GM04503 (cell line): ENCODE measurements at places on chromosomes 13 and 19.
A peak's percentile ranks its signal among the peaks of the same experiment; 100 is the strongest.

- peak; percentile 68 for DNase-seq
Measured at GRCh38 chr19:9538183-9539058, at the start of gene ZNF426. ZNF426 (minus strand) TSS chr19:9538645; CDS start chr19:9536232, 2,413 bp downstream.

- DNase-seq = no peak
Measured at GRCh38 chr13:89930861-89931260, 1416.6 kb upstream of the MIR17HG start.

DNA sequence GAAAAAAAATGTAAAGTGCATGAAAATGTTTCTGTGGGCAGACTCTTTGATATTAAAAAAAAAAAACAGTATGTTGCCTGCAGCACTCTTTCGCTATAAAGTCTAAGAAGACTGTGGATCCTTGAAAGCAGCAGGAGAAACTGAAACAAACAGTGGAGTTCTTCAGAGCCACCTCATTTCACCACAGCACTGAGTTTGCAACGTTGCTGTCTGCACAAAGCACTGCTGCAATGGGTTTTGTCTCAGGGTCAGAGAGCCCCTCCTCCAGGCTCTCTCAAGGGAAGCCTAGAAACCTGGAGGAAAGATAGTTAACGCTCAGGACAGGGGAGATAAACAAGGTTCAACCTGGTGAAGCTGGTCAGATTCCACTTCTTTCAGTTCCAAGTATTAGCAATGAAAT lies 248.7 kb downstream of the EFNB2 start:
- DNase-seq = no peak

DNA sequence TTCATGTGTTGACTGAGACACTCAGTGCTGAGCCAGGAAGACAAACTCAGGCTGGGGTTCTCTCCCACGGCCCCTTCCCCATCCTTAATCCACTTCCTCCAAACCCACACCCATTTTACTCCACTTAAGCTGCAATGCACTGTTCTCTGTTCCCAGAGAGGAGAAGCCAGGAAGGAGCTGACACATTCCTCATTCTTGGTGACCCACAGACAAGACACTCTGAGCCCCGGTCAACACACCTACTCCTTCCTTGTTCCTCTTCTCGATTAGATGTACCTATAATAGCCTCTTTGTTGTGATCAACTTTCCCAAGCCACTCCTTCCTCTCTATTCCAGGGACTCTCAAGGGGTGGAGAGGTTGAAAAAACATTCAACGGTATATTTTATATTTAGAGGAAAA lies 47.1 kb downstream of the INSR start:
- DNase-seq = no peak

GRCh38 chr19:47729799-47730520 lies 15.4 kb upstream of the NOP53 start:
- no peak for DNase-seq

DNA sequence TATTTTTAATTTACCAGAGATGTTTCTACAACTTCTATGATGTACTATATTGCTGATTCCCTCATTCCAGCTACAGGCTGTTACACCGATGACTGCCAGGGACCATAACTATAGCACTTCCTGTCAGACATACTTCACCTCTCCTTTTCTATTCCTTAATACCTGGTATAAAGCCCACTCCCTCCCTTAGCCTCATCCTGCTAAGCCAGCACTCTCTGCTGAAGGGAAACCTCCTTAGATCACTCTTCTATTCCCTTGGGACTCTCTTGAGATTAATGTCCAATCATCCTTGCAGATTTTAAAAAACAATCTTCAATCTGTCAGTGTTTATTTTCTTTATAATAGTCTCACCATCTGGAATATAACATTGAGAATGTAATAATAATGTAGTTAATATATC lies 127.9 kb downstream of the DIAPH3 start:
- no peak for DNase-seq

DNA sequence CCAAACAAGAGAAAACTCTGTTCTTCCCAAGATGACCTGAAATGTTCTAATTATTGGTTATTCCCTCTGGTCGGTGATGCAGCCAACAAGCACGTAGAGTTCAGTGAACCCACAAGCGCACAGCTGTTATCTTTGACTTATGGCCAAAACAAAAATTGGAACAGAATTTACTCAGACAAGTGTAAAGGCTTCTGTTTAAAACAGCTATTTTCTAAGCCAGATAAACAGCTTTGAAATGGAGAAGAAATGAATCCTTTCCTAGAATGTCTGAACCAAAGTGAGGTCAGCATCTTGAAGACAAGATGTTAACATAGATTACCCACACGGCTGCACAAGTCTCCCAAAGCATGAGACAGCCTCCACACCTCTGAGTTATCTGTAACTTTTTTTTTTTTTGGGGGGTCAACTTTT lies 669.2 kb downstream of the DIAPH3 start:
- DNase-seq = no peak

- no peak for DNase-seq
Measured at GRCh38 chr13:84606616-84607015, 724.3 kb upstream of the SLITRK1 start.

DNA sequence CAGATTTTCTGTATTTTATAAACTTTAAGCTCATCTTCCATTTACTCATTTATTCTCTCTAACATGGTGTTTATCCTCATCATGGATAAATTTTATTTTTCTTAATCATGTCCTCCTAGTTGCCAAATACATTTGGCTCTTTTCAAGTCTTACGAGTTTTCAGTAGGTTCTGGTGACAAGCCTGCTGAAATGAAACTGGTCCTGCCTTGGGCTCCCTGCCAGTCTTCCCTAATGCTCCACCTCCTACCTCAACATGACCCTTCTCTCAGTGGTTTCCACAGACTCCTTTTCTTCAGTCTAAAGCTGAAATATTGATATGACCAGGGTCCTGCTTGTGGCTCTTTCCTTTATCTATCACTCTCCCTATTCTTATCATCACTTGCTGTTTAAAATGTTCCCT lies 81.2 kb downstream of the TRPC4 start:
- no peak for DNase-seq

GRCh38 chr19:48539503-48540096 lies 12.4 kb upstream of the SULT2B1 start:
- DNase-seq = no peak

DNA sequence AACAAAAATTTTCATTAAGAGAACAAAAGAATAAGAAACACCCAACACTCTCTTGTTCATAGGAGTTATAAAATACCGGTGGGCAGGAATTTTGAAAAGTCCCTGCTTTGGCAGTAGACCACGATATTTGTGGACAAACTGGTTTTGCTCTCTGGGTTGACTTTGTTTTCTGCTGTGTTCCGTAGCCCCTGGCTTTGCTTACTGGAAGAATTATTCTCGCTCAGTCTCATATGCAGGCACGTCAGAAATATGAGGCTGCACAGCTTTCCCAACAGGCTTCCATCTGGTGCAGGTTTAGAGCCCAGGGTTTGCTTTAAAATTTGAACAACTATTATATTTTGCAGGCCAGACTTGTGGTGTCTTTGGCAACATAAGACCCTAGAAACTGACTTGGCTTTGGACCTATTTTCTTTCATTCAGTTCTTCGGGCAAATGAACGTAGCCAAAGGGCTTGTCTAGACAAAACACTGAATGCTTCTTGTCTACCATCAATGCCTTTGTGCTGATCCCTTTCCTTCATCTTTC lies 2012.6 kb downstream of the PCDH9 start:
- DNase-seq = no peak

DNA sequence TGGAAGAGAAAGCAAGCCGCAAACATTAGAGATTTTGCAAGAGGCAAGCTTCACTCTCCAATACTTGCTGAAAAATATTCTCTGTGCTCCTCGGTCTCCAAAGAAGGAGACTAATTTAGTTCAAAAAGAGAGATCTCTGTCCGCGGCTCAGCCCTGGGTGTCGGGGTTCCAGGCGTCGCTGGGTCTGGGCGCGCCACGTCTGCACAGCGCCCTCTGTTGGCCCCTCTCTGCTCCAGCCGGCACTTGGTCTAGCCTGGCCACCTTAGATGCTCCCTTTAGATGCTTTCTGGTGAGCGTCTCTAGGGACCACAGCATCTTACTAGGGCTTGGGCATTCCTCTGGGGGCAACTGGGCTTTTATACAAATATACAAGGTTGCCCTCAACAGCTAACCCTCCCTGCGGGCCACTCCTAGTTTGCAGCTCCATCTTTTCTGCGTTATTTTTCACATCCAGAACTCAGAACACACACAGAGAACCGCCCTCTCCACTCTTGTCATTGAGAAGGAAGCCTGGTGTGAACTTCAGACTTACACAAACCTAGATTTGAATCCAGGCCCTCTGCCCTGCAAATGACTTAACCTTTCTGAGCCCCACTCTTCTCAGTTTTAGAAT lies 78.3 kb downstream of the CYSLTR2 start:
- DNase-seq = no peak

DNA sequence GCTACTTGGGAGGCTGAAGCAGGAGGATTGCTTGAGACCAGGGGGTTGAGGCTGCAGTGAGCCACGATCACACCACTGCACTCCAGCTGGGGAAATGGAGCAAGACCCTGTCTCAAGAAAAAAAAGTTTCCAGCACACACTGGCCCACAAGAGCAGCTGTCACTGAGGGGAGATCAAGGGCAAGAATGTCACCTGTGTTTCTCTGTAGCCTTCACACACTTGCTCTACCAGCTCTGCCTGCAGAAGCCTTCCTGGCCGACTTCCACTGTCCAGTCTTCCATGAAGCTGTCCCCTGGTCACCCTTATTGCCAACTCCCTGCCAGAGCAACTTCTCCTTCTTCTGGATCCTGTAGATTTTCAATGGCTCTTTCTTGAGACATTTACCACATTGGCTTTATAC lies 158.0 kb downstream of the KCTD15 start:
- no peak for DNase-seq

DNA sequence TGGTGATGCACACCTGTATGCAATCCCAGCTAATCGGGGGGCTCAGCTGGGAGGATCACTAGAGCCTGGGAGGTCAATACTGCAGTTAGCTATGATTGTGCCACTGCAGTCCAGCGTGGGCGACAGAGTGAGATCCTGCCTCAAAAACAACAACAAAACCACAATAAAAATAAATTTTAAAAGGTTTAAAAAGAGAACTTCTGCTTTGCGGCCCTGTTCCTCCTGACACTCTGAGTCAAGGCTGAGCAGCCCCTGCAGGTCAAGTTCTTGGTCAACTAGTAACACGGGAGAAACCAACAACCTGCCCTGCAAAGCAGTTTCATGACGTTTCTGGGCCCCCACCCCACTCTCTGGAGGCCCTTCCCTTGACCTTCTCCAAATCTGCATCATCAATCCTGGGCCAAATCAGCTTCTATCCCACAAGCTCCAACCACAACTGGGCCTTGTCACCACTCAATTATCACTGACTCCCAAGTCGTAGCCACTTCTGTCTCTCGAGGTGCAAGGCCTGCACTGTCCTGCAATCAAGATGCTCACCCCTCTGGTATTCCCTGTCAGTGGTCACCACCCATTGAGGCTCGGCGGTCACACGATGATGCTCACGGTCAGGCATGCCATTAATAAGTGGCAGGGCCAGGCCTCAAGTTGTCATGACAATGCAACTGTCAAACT lies 7.5 kb downstream of the ELAVL1 start:
- DNase-seq = no peak

DNA sequence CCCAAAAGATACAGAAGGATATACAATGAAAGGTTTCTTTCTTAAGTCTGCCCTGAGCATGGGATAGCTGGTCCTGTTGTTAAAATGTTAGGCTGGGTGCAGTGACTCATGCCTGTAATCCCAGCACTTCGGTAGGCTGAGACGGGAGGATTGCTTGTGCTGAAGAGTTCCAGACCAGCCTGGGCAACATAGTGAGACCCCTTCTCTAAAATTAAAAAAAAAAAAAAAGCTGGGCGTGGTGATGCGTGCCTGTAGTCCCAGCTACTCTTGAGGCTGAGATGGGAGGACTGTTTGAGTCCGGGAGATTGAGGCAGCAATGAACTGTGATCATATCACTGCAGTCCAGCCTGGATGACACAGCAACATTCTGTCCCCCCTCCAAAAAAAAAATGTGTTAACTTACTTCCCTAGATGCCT lies 52.5 kb upstream of the SHKBP1 start:
- no peak for DNase-seq

DNA sequence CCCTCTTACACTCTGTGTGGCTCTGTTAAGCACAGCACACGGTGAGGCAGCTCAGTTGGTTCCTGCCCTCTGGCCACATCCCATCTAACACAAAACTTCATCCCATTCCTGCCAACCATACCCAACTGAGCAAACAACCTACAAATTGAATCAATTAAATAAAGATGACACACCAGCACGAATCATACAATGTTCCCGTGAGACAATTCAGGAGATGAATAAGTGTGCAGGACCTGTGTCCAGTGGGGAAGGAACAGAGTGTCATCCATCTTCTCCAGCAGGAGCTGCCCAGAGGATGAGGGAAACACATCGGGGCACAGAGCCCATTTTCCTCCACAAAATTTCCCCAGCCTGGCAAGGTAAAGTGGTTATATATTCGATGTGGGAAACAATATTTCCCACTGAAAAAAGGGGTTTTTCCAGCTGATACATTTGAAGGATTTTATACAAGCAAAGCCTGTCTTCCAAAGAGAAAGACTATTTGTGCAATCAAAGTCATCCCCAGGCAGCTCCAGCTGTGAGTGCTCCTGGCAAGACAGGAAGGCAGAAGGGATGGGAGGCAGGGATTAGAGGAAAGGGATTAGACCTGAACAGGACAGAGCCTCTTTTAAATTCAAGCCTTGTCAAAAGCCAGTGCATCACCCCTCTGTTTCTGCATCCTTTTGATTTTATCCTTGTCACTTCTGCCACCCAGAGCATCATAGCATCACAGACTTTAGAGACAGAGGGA lies 240.2 kb downstream of the LHFPL6 start:
- no peak for DNase-seq

DNA sequence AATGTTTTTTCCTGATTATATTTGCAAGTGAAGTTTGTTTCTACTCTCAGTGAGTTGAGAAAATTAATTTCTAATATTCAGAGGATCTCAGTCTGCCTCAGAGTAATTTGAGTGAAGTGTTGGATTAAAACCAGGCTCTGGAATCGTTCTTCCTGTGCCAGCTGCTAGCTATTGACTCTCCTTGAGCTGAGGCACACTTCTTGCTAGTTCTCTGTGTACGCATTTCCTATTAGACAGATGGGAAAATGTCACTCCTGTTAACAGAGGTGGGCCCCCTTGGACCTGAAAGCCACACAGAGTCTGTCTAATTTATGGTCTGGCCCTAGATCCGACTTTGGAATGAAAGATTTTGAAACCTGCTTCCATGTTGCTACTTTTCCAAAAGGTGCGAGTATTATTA lies 107.6 kb upstream of the RNF113B start:
- no peak for DNase-seq

DNA sequence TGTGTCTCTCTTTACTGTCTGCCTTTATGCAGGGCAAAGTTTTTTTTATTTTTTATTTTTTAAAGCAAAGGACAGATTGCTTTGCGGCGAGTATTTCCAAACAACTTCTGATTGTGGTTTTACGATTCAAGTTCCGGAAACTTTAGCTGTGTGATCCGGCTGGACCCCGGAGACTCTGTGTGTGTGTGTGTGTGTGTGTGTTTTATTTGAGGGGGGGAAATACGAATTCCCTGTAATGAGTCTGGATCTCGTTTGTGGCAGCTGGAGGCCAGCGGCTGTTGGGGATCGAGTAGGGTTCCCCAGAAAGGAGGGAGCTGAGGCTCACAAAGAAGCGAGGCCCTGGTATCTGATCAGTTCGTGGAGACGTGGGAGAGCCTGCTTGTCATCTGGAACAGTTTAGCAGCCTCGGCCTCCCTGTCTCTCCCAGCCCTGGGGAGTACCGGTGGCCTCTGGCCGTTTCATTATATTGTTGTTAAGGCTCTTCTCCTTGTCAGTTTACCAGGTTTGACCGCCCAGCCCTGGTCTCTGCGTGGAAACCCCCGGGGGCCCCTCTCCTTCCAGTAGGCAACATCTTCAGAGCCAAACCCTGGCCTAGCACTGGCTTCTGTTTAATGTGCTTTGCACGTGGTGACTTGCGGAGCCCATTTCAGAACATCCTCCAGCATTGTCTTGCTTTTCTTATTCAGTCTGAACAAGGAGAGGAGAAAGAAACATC lies 1.3 kb downstream of the FARP1 start:
- no peak for DNase-seq
